ENCODE measurements at places on chromosomes 3 and 15.

DNA sequence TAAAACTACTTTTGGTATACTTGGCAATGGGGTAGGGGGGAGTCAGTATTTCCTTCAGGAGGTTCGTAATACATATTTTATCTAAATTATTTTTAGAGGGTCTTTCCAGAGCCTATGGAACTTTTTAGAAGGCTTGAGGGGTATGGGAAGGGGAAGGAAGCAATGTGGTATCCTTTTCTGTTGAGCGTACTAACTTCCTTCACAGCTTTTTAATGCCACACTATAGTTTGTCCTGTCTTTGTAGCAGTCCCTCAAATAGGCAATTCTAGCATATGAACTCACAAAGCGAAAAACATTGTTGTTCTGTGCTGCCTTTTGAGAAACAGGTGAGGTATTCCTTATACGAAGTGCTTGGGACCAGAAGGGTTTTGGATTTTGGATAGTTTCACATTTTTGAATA lies 22.3 kb upstream of the P2RY13 start:
- no peak for ATAC-seq

GRCh38 chr3:78277220-78277619 lies 1237.3 kb downstream of the ROBO2 start:
- no peak for ATAC-seq

DNA sequence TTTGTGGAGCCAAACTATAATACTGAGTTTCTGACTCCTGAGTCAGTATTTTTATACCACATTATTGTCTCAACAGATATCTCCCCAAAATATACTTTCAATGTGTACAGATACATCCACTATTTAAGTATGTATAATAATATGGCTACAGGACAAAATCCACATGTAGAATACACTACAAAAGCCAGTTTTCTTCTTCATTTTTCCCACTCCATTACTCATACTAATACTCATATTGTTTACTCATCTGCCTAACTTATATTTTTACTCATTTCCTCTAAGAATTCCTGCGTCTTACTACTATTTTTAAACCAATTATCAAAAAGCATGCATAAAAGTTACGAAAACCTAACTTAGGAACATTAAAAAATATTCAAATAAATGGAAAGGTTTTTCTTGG lies 440.8 kb downstream of the ZNF385D start:
- ATAC-seq, result no peak

DNA sequence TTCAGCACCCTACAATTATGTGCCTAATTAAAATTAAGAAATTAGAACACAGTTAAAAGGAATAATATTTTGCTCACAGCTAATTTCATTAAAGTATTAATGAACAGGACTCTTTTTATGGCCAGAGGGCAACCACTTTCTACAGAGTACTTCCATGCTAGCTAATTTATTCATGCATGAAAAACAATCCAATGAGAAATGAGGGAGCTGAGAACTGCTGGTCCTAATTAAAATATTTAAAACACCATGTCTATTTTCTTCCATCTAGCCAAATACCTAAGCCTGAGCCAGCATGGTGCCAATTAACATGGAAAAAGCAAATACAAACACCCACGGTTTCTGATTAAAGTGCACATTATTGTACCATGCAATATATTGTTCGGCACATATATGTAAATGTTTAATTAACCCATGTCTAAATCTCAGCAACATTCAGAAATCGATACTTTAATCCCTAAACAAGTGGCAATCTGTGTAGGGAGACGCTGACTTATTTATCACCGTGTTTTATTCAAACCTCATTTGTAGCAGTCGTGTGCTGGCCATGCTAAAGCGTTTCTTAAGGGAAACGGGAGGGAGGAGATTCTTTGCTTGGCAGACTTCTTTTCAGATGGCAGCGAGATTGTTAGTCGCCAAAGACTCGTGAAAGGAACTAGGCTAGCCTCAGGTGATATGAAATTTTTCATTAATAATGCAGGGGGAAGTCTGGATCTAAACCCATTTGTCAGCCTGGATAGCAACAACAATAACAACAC lies 193.5 kb downstream of the ANXA2 start:
- ATAC-seq, result no peak

DNA sequence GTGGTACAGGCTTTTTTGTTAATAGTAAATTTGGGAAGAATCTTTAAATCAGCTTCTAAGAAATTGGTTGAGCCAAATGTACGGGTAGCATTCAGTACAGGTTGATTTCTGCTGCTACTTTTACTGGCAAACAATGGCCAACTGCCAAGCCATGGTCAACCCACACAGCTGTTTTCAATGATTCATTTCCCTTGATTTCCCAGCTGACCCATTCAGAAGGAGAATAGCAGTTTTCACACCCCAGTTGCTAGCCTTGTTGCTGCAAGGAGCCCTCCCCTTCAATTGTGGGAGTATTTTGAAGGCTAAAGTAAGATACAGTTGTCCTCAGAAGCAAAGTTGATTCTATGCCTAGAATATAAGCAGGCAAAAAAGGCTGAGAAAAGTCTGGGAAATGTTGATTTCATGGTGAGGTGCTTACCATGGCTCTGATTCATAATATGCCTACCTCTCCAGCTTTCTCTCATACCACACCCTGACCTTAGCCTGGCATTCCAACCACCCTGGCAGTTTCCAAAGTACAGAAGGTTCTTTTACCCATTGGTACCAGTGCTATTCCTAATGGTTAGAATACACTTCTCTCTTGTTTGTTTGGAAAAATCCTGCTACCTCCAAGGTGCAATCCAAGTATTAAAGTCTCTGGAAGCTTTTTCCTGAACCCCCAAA lies 320.3 kb upstream of the TGFBR2 start:
- peak; percentile 84 for ATAC-seq

DNA sequence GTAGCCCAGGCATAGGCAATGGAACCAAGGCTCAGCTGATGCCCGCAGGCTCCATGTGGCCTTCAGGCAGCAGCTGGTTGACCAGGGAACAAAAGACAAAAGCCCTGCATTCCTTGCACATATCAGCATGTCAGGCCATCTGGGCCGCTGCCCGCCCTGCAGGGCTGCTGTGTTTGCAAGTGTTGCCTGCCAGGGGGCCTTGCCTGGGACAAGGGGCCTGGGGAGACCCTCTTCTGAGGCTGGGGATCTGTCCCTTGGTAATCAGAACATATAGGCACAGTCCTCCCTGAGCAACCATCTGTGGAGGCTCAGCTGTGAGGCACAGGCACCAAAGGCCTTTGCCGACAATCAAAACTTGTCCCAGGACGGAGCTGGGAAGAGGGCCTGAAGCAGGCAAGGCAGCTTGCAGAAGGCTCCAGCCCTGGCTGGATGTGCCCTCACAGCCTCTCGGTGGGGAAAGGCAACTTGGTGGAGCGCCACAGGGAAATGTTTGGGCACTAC lies 138.2 kb downstream of the TPRA1 start:
- no peak for ATAC-seq

GRCh38 chr3:40329071-40329470 lies 19.6 kb downstream of the EIF1B start:
- ATAC-seq, result no peak

DNA sequence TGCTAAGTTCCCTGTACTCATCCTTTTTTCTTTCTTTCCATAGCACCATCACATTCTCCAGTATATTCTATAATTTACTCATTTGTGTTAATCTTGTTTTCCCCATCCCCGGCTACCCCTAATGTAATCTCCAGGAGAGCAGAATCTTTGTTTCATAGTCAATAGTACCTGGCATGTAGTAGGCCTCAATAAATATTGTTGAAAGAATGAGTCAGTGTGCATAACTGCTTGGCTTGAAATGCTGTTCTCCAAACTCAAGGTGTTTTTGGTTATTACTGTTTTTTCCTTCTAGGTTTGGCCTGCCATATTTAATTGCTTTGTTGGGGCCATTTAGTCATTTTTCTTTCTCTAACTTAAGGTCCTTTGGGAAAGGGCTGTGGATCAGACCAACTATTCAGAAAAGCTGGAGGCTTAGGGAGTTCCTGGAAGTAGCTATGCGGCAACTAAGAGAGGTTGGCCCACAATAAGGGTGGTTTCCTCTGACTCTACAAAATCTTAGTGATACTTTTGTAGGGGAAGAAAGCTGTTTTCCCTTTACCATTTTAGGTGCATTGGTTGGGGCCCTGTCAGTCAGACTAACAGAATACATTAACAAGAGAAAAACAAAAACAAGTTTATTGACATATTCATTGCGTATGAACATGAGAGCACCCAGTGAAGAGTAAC lies 28.4 kb downstream of the KAT2B start:
- ATAC-seq, result peak; percentile 84

DNA sequence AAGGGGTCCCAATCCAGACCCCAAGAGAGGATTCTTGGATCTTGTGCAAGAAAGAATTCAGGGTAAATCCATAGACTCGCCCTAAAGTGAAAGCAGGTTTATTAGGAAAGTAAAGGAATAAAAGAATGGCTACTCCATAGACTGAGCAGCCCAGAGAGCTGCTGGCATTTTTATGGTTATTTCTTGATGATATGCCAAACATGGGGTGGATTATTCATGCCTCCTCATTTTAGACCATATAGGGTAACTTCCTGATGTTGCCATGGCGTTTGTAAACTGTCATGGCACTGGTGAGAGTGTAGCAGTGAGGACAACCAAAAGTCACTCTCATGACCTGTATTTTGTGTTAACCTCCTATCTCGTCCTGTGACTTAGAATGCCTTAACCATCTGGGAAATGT lies 142.2 kb downstream of the DOCK3 start:
- ATAC-seq, result no peak

- ATAC-seq, result no peak
Observed at GRCh38 chr15:42358141-42358540, 1.2 kb upstream of the CAPN3 start.

GRCh38 chr15:66609876-66610275 lies 44.1 kb upstream of the LCTL start:
- ATAC-seq, result no peak

GRCh38 chr3:170566413-170566812 lies 19.5 kb downstream of the SLC7A14 start:
- no peak for ATAC-seq

DNA sequence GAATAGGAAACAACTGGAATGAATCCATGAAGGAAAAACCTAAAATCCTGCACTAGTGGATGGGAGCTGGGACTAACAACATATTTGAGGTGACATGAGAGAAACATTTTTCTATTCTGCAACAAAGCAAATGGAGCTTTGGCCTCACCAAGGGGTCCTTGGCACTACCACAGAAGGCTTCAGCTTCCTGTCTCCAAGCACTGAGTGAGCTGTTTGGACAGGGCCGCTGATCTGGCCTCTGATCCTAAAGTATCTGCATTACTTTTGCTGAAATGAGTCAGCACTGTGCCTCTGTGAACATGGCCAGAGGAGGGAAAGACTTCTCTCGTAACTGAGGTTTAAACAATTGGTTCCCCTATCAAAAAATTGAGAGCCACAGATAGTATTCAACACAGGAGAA lies 9.0 kb downstream of the ARPP21 start:
- ATAC-seq, result no peak

GRCh38 chr3:58013973-58014649 lies 5.9 kb downstream of the FLNB start:
- no peak for ATAC-seq

- ATAC-seq, result peak; percentile 96
Observed at GRCh38 chr3:189927975-189928895, 192.5 kb downstream of the P3H2 start.

DNA sequence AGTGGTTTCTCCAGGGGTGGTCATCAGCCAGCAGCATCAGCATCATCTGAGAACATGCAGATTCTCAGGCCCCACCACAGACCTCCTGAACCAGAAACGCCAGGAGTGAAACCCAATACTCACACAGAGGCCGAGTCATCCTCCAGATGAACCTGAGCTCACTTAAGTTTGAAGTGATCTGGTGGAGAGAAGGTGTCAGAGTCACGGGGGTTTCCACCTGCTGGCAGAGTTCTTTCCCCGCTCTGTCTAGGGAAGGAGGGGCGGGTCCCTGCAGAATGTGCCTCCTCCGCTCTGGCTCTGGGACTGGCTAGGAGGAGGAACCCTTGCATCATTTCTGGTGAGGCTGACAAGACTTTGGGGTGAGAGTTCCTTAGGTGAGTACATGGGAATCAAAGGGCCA lies 13.3 kb upstream of the KIF23 start:
- peak; percentile 78 for ATAC-seq

Measured in activated T-helper 17 cell treated with anti-CD3 and anti-CD28 coated beads, Interleukin-2, amount 50 U/mL, for 72 hours (primary cell).